ENCODE measurements at places on chromosomes 11 and 22.

DNA sequence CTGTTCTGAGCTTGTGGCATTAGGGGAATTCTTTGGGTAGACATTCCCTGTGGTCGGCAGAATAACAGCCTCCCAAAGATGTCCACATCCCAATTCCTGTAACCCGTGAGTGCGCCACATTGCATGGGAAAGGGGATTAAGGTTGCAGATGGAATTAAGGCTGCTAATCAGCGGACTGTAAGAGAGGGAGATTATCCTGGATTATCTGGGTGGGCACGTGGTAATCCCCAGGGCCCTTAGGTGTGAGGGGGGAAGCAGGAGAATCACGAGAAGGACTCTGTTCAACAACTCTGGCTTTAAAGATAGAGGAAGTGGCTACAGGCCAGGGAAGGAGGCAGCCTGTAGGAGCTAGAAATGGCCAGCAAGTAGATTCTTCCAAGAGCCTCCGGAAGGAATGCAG, 16.0 kb downstream of the CACNG2 start:
- no peak for DNase-seq

GRCh38 chr11:123654566-123655081, at the start of gene SCN3B:
SCN3B (minus strand) TSS chr11:123654624; CDS start chr11:123653801, 823 bp downstream.
- peak; percentile 35 for DNase-seq

DNA sequence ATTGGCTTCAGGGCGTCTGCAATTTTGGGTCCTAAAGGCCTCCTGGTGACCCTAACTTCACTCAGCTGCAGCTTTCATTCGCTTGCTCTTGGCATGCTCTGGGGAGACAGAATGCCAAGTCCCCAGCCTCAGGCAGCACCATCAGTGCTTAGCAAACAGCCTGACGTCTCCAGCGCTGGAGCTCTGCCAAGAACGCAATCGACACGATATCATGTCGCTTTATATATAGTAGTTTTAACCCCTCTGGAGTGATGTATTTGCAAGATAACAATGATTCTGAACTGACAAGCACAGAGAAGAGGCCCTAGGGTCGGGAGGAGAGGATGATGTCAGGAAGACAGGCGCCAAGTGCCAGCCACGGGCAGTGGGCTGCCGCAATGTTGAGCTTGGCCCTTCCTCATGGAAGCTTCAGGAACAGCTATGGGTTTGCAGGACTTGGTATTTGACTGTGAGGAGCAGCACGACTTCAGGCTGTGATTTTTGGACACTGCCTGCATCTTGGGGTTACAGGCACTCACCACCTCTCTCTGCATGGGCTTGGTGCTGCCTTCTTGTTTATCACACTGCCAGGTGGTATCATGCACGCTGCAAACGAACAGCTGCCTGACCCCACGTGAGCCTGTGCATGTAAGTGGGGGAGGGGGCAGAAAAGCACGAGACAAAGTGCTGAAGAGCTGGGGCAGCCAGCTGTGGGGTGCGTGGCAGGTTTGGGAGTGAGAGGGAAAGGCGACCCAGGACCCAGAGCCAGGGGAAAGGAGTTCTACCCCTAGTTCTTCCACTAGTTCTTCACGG, 26.1 kb downstream of the B3GAT1 start:
- no peak for DNase-seq

DNA sequence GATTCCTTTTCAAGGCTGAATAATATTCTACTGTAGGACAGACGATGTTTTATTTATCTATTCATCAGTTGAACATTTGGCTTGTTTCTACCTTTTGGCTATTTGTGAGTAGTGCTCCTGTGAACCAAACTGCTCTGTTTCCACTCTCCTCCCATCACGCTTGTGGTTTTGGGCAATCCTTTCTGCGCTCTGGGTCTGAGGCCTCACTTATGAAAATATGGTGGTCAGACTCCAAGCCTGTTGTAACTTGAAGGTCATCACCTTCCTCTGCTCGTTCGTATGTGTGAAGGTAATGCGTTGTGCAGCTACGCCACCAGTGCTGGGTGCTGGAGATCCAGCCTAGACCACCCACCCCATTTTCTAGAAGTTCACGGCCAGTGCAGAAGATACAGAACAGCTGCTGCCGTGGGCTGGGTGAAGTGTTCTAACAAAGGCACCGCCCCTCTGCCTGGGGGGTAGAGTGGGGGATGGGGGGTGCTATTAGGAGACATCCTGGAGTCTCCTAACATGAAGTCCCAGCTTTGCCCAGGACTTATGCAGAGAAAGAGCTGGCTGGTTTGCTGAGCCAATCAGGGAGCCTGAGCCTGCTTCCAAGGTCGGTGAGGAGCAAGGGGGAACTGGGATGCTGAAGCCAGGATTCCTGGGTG, 21.0 kb downstream of the PTPN5 start:
- DNase-seq, result no peak

DNA sequence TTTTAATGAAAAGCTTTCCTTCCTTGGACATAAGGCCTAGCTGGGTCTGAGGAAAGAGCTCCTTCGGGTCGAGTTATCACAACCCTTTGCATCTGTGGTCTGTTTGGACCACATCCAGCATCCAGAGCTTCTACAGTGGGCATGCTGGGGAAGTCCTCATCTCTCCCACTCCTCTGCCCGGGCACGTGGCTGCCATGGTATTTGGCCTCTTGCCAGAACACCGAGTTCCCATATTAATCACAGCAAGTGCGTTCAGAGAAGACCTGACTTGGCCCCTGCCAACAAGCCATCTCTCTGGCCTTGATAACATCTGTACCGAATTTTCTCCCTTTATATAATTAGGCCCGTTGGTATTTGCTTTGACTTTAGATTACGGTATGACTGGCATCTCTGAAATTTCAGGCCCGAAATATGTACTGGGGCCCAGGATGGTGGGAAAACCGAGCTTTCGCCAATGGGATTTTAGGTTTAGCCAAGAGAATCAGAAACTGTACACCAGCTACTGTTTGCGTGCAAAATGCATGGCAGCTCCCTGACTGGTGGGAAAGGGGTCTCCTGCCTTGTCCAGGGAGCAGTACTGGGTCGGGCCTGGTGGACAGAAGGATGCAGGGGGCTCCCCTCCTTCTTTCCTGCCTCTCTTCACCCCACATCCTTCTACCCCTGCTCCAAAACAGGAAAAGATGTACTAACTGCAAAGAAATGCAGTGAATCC, 90.0 kb downstream of the MICAL2 start:
- peak; percentile 73 for DNase-seq

- no peak for DNase-seq
These were observed 669.1 kb downstream of the NTM start for GRCh38 chr11:132039521-132039920.

GRCh38 chr11:63530021-63530420, 6.6 kb upstream of the PLAAT4 start:
- DNase-seq, result no peak

DNA sequence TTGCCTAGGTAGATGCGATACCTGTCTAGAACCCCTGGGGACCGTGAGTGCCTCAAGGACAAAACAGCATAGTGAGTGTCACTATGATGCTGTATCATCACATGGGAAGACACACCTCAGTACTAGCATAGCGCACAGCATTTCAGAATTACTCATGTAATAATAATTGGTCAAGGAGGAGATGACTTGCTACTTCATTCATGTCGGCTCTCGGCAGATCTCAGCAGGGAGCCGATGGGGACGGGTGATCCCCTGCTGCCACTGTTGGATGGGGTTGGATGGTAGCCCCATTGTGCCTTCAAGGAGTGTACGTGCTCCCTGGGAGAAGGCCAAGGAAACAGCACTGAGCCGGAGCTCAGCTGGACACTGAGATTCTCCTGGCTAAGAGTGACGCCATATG, 186.9 kb downstream of the EFCAB6 start:
- no peak for DNase-seq

- DNase-seq, result peak; percentile 63
These were observed 60.8 kb upstream of the CTSC start for GRCh38 chr11:88398372-88398771.

- no peak for DNase-seq
These were observed 18.1 kb upstream of the PAMR1 start for GRCh38 chr11:35543481-35543880.

DNA sequence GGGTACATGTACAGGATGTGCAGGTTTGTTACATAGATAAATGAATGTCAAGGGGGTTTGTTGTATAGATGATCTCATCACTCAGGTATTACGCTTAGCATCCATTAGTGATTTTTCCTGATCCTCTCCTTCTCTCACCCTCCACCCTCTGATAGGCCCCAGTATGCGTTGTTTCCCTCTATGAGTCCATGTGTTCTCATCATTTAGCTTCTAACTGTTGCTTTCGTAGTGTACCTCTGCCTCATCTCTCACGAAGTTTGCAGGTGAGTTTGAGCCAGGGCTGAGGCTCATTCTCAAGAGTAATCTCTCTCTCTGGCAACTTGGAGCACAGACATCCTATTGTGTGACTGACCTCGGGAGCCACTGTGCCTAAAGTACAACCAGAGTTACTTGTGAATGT, 4.7 kb upstream of the HBE1 start:
- DNase-seq, result no peak

DNA sequence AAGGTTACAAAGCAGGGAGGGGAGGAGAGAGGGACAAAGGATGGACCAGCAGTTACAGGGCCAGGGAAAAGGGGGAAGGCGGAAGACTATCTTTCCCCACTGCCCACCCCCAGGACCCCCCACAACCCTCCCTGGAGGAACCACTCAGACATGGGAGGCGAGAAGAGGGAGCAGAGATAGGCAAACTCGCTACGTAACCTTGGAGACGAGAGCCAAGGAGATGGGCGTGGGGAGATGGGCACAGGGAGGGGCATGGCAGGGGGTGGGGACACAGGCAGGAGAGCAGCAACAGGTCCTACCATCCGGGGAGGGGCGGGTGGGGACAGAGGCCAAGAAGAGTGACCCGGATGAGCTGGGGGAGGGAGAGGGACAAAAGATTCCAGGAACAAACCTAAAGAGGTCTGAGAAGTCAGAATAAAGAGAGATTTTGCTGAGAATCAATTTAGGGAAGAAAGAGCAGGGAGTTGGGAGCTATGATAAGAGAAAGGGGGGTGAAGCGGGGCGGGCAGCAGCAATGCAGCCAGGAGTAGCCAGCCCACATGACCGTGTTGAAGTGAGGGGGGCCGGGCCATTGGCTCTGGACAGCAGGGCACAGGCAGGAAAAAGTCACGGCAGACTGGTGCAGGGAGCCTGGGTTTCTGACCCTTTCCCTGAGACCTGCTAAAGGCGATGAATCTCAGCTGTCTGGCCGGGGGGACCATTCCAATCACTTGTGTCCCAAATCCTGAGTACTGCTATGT, 128.4 kb downstream of the BUD13 start:
- DNase-seq, result no peak

DNA sequence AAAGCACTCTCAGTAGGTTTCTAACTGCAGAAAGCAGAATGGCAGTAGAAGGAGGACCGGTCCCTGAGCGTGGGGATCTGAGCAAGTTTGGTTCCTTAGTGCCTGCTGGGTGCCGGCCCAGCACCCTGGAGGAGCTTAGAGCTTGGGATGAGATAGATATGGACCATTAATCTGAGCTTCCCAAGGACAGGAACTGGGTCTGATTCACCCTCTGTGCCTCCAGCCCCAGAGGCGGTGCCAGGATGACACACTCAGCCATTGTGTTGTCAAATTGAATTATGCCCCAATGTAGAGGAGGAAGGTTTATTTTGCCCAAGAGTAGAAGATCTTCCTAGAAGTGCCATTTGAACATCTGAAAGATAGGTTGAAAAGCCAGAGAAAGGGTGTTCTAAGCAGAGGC, 4.3 kb downstream of the ZC3H7B start:
- peak; percentile 78 for DNase-seq

DNA sequence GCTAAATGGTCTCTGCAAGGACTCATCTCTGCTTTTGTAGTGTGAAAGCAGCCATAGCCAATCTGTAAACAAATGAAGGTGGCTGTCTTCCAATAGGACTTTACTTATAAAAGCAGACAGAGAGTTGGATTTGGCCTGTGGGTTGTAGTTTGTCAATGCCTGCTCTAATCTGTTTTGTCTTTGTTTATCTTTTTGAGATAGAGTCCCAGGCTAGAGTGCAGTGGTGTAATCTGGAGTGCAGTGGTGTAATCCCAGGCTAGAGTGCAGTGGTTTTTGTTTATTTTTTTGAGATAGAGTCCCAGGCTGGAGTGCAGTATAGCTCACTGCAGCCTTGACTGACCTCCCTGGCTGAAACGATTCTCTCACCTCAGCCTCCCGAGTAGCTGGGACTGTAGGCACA, 8.6 kb downstream of the PPP6R3 start:
- peak; percentile 32 for DNase-seq

- DNase-seq, result peak; percentile 64
These were observed 58.2 kb downstream of the COMMD9 start for GRCh38 chr11:36230779-36231699.

DNA sequence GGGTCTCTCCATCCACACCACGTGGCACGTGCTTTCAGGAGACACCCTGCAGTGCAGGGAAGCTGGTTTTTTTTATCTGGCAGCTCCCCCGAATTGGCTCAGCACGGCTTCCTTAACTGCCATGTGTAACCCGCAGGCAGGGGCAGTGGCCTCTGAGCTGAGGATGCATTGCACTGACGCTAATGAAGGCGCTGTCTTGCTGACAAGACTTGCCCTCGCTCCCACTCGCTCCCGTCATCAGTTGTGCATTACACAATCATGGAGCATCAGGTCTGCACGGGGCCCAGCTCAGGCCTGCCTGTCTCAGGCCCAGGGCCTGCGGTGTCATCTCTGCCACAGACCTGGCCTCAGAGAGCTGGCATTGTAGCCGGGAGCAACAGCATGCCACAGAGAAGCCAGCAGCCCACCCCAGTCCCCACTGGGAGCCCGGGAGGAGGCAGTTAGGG, 95.9 kb downstream of the ARHGAP8 start:
- DNase-seq, result no peak

DNA sequence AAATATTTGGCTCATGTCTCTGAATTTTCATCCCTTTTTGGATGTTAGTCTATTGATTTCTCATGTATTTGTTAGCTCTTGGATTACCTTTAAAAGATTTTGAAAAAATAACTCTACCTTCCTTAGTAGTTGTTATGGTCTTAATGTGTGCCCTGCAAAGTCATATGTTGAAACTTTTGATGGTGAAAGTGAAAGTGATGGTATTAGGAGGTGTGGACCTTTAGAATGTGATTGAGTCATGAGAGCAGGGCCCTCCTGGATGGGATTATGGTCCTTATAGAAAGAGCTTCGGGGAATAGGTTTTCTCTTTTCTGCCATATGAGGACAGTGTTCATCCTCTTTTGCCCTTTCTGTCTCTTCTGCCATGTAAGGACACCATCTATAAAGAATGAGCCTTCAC, 33.6 kb upstream of the MPPED2 start:
- DNase-seq, result no peak

DNA sequence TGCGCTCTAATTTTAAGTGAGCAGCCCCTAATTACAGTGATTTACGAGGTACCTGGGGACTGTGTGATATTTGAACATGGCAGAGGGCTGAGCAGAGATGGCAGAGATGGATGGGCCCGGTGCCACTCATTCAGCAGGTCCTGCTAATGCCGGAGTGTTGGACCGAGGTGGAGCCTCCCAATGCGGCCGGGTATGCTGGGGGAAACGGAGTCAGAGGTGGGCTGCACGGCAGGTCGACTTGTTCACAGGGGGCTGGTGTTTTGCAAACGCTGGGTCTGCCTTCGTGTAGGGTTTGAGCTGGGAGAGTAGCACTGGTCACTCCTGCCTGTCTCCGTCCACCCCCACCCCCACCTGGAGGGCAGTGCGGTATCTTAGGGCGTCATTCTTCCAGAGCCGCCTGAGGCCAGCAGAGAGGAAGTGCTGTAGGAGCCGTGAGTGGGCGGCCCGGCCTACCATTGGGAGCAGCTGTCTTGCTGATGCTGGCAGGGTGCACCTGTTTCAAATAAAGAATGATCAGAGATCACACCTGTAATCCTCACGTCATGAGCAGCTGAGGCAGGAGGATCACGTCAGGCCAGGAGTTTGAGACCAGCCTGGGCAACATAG, 122.6 kb downstream of the IGLL1 start:
- no peak for DNase-seq
